ENCODE measurements at places on chromosomes 1 and 21.

DNA sequence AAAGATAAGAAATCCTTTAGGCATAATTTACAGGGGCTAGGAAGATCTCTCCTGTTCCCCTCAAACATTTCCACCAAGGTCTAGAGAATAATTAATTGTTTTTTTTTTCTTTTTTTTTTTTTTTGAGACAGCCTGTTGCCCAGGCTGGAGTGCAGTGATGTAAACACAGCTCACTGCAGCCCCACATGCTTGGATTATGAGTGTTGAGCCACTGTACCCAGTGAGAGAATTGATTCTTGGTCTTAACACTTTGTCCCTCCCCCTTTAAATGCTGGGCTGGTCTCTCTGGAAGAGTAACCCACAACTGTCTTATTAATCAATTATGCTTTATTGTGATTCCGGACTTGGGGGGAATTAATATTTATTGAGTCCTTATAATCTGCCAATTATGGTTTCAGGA is 33.4 kb downstream of the ATF3 start:
- no peak for DNase-seq

DNA sequence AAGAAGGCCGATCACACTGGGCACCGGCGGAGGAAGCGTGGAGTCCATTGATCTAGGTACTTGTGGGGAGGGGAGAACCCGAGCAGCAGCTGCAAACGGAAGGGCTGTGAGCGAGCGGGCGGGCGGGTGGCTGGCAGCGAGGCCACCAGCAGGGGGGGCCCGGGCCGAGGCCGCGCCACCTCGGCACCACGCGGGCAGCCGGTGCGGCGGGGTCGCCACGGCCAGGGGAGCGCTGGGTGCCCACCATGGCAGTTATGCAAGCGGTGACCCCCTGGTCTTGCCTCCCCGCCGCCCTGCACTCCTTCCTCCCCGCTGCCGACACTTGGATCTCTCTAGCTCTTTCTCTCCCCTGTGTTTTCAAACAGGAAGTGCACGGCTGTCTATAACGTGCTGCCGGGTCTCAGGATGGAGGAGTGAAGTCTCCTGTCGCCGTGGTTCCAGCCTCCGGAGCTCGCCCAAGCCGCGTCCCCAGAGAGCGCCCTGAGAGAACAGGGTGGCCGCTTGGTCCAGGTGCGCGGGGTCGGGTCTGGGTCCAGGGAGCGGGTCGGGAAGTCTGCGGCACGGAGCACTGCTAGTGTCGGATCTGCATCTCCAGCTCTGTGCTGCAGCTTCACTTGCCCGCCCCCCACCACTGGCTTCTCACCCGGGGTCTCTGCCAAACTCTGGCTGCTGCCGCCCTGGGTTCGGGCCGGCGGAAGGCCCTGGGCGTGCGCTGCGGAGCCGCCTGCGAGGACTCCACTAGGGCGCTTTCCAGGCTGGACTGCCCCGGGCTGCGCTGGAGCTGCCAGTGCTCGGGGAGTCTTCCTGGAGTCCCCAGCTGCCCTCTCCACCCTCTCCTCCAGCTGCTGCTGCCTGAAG is 22.7 kb downstream of the LRRC8D start:
- DNase-seq, result peak; percentile 94

DNA sequence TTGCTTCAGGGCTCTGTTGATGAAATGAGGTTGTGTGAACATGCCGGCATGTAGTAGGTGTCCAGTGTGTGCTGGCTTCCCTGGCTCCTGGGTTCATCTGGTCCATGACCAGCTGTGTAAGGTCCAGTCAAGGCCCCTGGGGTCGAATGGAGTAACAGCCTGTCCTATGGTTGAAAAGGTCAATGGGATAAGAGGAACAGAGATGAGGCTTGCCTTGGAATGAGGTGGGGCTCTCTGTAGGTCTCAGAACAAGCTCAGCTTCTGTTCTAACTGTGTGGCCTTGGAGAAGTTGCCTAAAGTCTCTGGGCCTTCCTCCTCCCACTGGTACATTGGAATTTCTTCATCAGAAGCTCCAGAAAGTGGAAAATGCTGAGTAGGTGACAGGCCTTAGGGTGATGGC is 26.6 kb downstream of the RPS6KA1 start:
- DNase-seq, result no peak

DNA sequence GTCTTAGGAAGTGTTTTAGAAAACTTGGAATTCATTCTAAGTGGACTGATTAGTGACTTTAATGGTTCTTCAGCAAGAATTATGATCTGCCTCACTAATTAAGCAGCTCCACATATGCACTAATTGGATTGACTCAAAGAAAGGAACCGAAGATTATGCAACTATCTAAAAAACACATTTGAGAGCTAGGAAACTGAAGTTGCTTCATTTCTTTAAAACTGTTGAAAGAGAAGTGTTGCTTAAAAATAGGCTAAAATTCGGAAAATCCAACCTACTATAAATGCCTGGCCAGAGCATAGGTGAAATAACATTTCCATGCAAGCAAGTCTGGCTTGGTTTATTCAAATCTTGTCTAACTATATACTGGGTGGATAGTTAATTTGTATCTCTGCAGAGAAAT is 502.9 kb upstream of the ZRANB2 start:
- no peak for DNase-seq

DNA sequence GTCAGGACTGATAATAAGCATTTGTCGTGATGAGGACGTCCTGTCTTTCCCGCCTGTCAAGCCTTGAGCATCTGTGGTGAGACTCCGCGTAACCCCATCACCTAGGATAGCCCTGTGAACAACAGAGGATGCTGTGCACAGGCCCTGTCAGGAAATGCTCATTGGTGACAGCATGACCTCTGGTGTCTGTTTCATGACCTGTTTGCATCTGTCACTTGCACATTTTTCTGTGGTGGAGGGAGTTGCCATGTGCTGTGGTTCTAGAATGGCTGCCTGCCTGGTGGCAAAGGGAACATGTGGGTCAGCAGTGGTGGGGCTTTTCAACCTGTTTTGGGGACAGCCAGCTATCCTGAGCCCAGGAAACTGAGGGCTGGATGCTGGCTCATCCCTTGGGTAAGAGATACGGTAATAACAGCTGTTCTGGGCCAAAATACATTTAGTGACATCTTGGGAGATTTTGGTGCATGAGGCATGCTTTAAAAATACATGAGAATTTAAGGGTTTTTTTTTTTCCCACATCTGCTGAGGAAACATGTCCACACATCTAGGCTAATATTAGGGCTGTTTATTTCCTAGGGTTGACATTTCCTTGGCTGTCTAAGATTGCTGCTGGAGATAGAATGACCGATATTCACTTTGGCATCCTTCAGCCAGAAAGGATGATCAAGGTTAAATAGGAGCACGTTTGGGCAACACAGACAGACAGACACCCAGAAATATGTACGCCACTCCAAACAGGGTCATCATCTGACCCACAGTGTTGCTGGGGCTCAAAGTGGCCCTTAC is 52.9 kb downstream of the KCNC4 start:
- no peak for DNase-seq
